ENCODE measurements at places on chromosomes 4 and X.

DNA sequence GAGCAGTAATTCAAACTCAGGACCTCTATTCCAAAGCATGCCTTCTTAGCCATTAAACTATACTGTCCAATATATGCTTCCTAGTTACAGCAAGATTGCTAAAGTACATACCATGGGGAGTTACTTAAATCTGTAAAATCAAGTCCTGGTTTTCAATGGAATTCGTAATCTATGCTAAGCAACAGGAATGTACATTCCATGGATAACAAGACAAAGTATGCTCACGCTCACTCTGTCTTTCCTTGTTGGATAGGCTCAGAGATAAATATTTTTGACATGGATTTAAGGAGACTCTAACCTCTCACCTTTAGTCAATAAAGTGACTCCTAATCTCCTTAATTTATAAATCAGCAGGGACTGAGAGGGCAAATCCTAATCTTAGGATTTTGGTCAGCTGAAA is 47.3 kb upstream of the STK26 start:
- no peak for DNase-seq

DNA sequence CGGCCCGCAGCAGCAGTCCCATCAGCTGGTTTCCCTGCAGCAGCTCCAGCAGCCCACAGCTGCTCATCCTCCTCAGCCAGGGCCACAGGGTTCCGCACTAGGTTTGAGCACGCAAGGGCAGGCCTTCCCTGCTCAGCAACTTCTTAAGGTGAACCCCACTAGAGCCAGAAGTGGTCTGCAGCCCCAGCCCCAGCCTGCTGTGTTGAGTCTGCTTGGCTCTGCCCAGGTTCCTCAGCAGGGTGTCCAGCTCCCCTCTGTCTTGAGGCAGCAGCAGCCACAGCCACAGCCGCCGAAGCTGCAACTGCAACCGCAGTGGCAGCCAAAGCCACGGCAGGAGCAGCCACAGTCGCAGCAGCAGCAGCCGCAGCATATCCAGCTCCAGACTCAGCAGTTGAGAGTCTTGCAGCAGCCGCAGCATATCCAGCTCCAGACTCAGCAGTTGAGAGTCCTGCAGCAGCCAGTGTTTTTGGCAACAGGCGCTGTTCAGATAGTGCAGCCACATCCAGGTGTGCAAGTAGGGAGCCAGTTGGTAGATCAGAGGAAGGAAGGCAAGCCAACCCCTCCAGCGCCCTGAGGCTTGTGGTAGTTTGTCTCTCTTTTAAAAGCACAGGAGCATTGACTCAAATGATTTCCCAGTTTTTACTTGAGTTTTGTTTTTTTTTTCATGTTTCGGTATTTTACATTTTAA is 4.6 kb downstream of the SUPT20HL1 start:
- DNase-seq: no peak

- no peak for DNase-seq
Observed at GRCh38 chr4:165909947-165910346, 36.9 kb downstream of the TLL1 start.

GRCh38 chrX:112058255-112058654 is 24.3 kb downstream of the TRPC5 start:
- DNase-seq: no peak

- no peak for DNase-seq
Observed at GRCh38 chr4:184066584-184067300, 150.9 kb downstream of the ENPP6 start.

GRCh38 chr4:166941629-166942028 is 292.7 kb downstream of the SPOCK3 start:
- no peak for DNase-seq

GRCh38 chrX:40132751-40133150 is 35.0 kb upstream of the BCOR start:
- DNase-seq: no peak

DNA sequence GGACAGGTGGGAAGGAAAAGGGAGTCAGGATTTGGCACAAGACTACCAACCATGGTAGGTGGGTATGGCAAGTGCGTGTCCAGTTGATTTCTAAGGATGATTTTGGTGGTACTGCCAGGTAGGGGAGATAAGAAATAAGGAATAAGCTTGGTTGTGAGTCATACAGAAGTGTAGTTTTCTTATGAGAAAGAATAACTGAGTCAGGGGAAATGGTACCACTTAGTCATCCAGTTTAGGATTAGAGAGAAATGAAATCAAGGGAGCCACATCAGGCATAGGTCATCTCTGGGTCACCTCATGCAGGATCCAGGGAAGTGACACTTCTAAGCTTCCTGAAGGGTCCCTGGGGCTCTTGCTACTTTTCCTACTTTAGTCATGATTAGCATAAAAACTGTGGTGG is 107.1 kb upstream of the C1GALT1C1 start:
- no peak for DNase-seq

DNA sequence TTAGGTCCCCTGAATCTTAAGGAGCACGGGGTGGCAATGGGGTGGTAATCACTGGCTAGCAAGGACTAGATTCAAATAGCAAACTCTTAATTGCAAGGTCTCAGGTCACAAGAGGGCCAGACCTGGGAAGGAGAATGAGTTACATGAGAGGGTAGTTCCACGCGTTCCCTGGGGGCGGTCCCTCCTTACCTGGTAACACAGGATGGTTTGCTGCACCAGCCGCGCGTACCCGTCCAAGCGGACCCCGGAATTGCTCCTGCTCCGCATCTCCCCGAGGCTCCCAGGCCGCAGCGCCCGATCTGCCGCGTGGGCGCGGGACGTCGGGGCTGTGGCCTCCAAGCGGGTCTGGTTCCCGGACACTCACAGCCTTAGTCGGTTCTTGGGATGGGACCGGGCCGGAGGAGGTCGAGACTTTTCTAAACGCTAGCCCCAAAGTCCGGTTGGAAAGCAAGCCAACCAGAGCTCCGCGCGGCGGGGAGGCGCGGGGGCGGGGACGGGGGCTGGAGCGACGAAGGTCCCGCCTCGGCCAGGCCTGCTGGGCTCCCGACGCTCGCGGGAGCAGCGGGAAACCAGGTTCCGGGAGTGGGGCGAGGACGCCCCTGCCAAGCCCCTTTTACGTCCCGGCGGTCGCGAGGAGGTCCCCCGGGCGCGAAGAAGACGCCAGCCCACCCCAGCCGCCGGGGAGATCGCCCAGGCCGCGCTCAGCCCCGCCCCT is at the start of gene PHKA2:
Gene PHKA2 (minus strand): TSS at position 449 of the 715 bp plus-strand sequence. CDS start 182 bp downstream, at position 267.
- peak; percentile 32 for DNase-seq

GRCh38 chr4:188268131-188268908 is 129.1 kb downstream of the TRIML1 start:
- no peak for DNase-seq

GRCh38 chrX:31397119-31397518 is 325.3 kb upstream of the FTHL17 start:
- DNase-seq: no peak

DNA sequence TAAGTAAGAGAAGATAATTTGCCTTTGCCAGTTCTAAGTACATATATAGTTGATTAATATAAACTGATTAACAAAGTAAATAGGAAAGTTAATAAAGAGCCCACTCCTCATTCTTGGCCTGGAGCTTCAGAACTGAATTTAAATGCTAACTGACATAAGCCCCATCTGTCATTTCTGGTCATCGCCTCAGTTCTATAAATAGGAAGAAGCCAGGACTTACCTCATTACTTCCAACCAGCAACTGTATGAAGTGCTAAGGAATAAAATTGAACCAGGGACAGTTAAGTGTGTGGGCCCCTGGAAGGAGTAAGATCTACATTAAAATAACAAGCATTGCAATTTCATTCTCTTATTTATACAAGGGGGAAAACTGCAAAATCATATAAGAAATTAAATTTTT is 52.0 kb upstream of the PDLIM5 start:
- DNase-seq: no peak

- DNase-seq: peak; percentile 19
Observed at GRCh38 chr4:21765810-21766407, 182.7 kb downstream of the KCNIP4 start.

GRCh38 chr4:55018521-55018920 is 106.9 kb downstream of the KDR start:
- no peak for DNase-seq

DNA sequence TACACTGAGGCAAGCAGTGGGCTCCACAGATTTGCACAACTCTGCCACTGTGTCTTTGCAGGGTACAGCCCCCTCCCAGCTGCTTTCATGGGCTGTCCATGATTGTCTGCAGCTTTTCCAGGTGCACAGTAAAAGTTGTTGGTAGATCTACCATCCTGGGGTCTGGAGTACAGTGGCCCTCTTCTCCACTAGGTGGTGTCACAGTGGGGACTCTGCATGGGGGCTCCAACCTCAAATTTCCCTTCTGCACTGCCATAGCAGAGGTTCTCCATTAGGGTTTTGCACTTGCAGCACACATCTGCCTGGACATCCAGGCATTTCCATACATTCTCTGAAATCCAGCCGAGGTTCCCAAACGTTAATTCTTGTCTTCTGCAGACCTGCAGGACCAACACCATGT is 1002.3 kb downstream of the FAM133A start:
- DNase-seq: no peak

DNA sequence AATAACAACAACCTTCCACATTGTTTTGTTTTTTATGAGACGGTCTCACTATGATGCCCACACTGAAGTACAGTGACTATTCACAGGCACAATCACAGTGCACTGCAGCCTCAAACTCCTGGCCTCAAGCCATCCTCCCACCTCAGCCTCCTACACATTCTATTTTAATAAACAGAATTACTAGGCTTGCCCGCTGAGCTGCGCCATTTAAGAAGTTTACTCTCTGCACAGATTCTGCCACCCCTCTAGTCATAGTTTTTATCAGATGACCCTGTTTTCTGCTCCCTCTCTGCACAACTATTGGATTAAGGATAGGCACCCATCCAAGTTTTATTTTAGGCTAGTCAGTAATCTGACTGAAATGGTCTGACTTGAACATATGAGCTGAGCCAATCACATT is 11.3 kb upstream of the COX18 start:
- DNase-seq: no peak

DNA sequence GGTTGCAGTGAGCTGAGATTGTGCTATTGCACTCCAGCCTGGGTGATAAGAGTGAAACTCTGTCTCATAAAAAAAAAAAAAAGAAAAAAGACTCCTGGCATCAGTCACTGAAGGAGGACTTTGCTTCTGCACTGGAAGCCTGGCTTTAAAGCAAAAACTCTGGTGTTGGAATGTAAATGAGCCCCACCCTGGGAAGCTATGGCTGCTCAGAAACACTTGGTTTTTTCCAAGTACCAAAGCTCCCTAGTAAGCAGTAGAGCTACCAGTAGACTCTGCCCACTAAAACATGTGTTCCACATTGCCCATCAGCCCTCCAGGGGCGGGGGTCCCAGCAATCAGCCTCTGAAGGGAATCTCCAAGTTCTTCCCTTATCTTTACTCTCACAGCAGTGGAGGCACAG is 154.4 kb downstream of the SHROOM3 start:
- DNase-seq: no peak

- DNase-seq: peak; percentile 54
Observed at GRCh38 chrX:119784747-119785446, 6.5 kb downstream of the RPL39 start.
